ENCODE measurements at places on chromosomes 2 and 18. TPM values are rescaled to one million over a fixed set of nuclear protein-coding genes. Genes with fewer than 3 reads are reported as not detected.

GRCh38 chr18:56562479-56562878 is 75.9 kb downstream of the TXNL1 start:
- no peak for DNase-seq

GRCh38 chr18:62979176-62979575 is 263.8 kb downstream of the PHLPP1 start:
- DNase-seq, result no peak

EIPR1 gene
- 12.2 TPM for total RNA-seq

GRCh38 chr18:78773303-78773755 is 206.3 kb upstream of the SALL3 start:
- peak; percentile 39 for DNase-seq

AKAIN1 gene
- not detected for total RNA-seq

SPATA3 gene
- total RNA-seq, result not detected

VAMP5 gene
- total RNA-seq, result 80.3 TPM

DNA sequence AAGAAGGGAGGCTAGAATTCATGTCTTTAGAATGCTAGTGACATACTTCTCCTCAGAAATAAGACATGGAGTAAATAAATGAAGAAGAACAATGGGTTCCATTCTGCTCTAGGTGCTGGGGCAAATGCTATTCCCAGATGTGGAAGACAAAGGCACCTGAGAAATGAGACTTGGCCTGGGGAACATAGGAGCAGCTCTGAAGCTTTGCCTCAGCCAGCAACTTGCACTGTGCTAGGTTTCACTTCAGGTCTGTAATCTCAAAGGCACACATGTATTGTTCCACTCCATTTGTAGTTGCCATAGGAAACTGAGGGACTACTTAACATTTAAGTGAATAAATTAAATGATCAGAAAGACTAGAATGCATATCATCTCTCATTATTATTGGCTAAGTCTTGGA is 538.9 kb upstream of the REG3G start:
- no peak for DNase-seq

DNA sequence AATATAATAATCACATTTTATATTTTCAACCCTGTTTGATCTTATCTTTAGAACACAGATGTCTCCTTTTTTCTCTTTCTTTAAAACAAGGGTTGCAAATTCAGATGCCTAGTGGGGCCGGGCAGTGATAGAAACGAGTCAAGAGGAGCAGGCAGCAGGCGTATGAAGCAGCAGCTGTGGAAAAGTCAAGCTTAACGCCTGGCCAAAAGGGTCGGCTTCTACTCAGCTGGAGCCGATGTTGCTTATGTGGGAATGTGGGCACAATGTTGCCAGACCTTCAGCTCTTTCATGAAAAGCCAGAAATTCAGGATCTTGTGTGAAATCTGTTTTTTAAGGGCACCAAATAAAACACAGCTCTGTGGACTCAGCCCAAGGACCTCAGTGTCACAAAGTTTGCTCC is 642.7 kb downstream of the ARHGAP15 start:
- DNase-seq, result no peak
